Midbrain (tissue), 1 donor: ENCODE measurements at places on chromosomes 13 and 19.
A peak's percentile ranks its signal among the peaks of the same experiment; 100 is the strongest.

- no peak for DNase-seq
Measured at GRCh38 chr13:79663435-79663834, 182.5 kb downstream of the NDFIP2 start.

DNA sequence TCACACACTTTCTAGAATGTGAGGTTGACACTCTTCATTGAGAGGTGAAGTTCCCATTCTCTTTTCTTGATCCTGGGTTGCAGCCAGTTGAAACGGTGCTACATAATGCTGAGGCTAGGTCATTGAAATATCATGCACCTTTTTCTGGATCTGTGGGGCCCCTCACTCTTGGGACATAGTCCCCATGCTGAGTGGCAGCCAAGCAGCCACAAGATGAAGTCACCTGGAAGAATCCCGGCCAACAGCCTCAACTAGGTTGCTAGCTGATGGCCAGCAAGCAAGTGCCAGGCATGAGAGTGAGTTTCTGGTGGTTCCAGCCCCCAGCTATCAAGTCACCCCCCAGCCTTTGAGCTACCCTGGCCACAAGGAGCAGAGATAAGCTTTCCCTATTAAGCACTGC lies 148.5 kb upstream of the TSHZ3 start:
- no peak for DNase-seq

DNA sequence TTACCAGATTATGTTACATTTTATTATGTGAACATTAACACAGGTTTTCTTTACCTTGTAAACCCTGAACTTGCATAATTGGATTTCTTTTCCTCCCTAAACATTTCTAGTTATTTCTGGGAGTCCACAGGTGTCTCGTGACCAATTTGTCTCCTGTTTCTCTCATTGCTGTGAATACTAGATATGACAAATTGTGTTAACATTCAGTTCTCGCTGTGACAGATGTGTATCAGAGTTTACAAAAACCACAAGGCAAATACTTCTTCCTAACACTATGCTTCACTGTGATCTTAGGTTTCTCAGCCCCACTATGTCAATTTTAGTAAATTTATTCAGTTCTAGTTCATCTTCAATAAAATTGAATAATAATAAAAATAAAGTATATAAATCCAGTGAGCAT lies 1554.9 kb downstream of the EFNB2 start:
- no peak for DNase-seq

DNA sequence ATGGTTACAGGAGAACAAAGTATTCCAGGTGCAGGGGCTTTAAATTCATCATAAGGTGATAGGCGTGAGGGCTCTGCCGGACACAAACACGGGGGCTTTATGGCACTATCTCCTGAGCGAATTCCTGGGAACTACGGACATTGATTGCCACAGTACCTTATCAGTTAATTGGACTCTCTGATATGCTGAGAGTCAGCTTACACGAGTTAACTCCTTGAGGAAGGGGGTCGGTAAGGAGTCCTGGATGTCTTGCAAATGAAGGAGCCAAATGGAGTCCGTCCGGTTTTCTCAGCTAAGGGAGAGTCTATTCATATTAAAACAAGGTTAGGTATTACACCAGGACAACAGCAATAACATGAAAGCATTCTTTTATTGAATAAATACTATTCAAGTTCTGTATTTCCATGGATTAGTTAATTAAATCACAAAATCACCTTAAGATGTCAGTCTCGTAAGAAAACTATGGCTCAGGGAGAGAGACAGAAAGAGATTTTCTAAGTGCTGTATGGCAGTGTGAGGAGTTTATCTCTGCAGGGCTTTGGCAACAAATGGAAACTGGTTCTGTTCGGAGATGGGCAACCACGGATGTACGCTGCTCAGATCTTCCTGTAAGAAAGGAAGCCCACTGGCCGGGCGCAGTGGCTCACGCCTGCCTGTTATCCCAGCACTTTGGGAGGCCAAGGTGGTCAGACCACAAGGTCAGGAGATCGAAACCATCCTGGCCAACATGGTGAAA lies 26.2 kb upstream of the HIF3A start:
- DNase-seq: no peak

DNA sequence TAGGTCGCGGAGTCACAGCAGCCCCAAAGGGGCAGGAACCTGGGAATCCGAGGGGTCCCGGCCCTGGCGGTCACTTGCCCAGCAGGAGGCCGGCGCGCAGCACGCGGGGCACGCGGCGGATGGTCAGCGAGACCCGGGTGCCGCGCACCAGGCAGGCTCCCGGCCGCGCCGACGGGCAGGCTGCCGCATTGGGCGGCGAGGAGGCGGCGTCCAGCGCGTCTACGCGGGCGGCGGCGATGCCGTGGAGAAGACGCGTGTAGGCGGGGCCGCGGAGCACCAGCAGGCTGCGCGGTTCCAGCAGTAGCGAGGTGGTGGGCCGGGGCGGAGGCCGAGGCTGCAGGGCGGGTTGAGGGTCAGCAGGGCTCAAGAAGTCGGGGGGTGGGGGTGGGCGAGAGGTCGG lies 607 bp upstream of the SYNE4 start:
- DNase-seq: peak; percentile 54

GRCh38 chr19:51489113-51489512 lies 10.8 kb downstream of the CEACAM18 start:
- no peak for DNase-seq

DNA sequence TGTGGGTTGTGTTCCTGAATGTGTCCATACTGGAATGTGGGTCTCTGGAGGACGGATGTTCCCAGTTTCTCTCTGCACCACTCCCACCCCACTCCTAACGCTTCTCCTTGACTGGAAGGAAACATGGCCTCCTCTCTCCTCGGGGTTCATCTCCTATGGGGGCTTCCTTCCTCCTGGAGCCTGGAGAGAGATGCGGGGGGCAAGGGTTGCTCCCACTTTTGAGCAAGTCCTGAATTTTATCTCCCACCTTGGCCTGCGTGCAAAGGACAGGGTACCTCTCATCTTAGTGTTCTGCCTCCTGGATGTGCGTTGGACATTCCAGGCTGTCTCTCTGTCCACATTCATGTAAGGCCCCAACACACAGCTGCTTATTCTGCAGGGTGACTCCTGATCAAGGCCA lies 52.5 kb upstream of the UQCRFS1 start:
- DNase-seq: no peak

DNA sequence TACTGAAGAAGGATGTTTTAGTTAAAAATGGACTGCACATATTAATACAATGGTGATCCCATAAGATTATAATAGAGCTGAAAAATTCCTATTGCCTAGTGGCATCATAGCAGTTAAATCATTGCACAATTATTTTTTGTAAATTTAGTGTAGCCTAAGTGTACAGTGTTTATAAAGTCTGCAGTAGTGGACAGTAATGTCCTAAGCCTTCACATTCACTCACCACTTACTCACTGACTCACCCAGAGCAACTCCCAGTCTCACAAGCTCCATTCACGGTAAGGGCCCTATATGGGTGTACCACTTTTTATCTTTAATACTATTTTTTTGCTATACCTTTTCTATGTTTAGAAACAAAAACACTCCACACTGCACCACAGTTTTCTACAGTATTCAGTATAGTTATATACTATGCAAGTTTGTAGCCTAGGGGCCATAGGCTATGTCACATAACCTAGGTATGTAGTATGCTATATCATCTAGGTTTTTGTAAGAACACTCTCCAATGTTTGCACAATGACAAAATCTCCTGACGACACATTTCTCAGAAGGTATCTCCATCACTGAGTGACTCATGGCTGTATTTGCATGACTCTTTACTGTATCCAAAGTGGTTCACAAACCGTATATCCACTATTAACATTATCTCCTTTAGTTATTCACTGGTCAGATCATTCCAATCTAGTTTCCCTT lies 536.0 kb downstream of the KLF12 start:
- DNase-seq: no peak

GRCh38 chr13:32852526-32852925 lies 163.7 kb upstream of the KL start:
- no peak for DNase-seq

GRCh38 chr13:102197193-102197592 lies 204.7 kb downstream of the FGF14 start:
- DNase-seq: no peak
